ENCODE measurements at places on chromosomes 3 and 15.

DNA sequence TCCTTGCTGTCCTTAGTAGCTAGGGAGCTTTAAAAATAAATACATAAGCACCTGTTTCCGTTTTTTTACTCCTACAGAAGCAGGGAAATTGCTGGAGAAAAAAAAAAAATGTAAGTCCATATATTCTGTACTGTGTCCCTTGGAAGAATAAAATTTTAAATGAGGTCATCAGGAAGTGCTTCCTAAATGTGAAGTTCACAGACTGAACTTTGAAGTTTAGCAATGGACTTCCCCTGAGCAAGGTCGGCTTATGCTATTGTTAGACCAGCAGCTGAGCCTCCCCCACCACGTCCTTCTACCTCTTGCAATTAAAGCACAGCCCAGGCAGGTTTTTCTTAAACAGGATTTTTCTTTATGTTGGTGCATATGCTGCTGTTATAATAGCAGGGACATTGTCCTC lies 26.3 kb downstream of the LIPC start:
- peak; percentile 46 for DNase-seq

DNA sequence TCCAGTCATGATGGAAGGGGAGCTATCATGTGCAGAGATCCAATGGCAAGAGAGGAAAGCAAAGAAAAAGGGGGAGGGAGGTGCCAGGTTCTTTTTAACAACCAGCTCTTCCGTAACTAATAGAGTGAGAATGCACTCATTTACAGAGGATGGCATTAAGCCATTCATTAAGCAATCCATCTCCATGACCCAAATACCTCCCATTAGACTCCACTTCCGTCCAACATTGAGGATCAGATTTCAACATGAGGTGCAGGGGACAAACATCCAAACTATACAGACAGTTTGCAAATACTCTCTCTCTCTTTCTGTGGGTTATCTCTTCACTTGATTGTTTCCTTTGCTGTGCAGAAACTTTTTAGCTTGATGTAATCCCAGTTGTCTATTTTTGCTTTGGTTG lies 21.2 kb downstream of the ZDHHC23 start:
- no peak for DNase-seq

GRCh38 chr3:36317915-36318314 lies 62.4 kb upstream of the STAC start:
- DNase-seq: no peak

DNA sequence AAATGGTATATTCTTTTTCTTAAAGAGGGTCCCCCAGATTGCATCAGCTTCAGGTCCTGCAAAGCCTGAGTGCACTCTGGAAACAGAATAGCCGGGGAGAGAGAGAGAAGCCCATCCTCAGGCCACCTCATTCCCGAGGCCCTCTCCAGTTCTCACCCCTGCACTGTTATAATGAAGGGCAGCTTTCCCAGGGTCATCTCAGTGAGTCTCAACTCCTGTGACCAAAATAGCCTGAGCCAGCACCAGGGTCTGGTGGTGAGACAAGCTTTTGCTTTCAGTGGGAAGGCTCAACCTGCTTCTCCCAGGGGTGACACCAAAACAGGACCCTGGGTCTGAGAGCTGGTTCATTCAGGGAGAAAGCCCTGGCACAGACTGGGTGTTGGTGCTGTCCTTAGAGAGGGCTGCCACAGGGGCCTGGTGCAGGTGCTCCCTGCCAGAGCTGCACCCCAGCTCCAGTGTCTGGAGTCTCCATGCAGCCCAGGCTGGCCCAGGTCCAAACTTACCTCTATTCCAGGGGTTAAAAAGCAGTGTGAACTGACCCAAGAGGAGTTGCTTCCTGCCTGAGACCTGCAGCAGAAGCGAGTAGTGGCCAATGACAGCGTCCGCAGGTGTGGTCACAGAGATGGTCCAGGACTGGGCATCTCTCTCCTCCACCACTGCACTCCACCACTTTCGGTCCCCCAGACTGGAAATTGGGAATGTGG lies 6.1 kb downstream of the EPB42 start:
- DNase-seq: no peak

- DNase-seq: no peak
These were observed 48.2 kb upstream of the KBTBD8 start for GRCh38 chr3:66949898-66950297.

- no peak for DNase-seq
These were observed 54.6 kb upstream of the VILL start for GRCh38 chr3:37935756-37936666.

DNA sequence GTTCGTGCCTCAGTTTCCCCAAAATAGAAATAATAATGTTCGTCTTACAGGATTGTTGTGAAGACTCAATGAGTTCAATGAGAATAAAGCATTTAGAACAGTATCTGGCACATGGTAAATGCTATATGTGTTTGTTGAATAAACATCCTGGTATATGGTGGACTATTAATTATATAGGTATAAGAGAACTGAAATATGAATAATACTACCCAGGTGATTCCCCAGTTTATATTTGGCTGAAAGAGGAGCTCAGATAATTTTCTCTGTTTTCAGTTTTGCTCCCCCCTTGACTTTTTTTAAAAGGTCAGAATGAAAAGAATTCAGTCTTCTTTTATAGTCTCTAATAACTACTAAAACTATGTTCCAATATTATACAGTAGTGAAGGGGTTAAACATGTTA lies 46.9 kb downstream of the USP8 start:
- no peak for DNase-seq

- no peak for DNase-seq
These were observed 59.8 kb downstream of the RASA2 start for GRCh38 chr3:141546586-141546985.

- DNase-seq: no peak
These were observed 211.5 kb upstream of the ICE2 start for GRCh38 chr15:60690350-60690961.

- DNase-seq: peak; percentile 8
These were observed 592.0 kb upstream of the KCNMB2 start for GRCh38 chr3:177944228-177944661.

GRCh38 chr15:70437089-70437488 lies 326.3 kb downstream of the UACA start:
- DNase-seq: no peak

GRCh38 chr3:79568938-79569337 lies 198.9 kb downstream of the ROBO1 start:
- DNase-seq: no peak
